ENCODE measurements at places on chromosomes 6 and 20.
A peak's percentile ranks its signal among the peaks of the same experiment; 100 is the strongest.

DNA sequence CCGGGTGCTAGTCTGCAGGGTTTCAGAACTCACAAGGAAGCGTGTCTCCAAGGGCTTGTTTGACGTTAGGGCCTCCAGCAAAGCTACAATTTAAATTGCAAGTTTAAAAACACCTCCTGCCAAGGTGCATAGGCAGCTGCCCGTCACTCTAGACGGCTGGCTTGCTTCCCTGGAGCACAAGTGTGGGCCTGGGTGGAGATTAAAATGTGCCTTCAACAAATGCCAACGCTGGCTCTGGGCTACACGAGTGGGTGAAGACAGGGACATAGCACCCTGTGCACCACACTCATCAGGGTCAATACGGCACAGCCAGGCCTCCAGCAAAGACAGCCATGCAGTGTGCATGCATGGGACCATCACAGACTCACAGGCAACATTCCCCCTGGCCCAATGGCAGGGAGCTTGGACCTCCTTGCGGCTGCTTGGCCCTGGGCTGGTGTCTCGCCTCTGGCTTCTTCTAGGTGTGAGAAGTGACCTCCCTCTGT is 48.4 kb upstream of the FRMD1 start:
- DNase-seq = no peak

- peak; percentile 97 for DNase-seq
Observed at GRCh38 chr6:24666641-24667377, at the start of the genes ACOT13 and TDP2. ACOT13 (plus strand) TSS chr6:24667077; CDS start chr6:24667264, 187 bp downstream. TDP2 (minus strand) TSS chr6:24666899; CDS start chr6:24666862, 37 bp downstream.

DNA sequence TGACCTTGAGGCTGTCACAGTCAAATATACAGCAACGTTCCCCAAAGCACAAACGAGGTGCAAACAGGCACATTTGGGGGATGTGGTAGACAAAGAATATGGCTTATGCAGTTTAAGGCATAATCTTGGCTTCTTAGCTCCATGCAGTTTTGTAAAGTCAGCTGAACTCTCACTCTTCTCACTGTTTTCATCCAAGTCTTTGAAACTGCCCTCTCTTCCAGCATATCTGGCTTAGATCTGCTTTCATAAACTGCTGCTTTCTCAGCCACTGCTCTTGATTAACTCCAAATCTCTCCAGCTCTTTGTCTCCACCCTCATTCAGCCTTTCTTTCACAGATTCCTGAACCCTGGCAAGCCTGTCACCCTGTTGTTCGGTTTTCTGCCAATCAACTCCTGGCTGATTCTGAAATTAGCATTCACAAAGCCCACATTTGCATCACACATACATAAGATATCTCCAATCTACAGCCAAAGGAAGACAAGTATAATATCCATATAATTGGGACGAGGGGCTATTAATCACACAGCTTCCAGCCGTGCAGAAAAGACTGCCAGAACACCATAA is 301.1 kb upstream of the RNF217 start:
- DNase-seq = no peak

- DNase-seq = no peak
Observed at GRCh38 chr6:75481936-75482593, 11.5 kb downstream of the FILIP1 start.

DNA sequence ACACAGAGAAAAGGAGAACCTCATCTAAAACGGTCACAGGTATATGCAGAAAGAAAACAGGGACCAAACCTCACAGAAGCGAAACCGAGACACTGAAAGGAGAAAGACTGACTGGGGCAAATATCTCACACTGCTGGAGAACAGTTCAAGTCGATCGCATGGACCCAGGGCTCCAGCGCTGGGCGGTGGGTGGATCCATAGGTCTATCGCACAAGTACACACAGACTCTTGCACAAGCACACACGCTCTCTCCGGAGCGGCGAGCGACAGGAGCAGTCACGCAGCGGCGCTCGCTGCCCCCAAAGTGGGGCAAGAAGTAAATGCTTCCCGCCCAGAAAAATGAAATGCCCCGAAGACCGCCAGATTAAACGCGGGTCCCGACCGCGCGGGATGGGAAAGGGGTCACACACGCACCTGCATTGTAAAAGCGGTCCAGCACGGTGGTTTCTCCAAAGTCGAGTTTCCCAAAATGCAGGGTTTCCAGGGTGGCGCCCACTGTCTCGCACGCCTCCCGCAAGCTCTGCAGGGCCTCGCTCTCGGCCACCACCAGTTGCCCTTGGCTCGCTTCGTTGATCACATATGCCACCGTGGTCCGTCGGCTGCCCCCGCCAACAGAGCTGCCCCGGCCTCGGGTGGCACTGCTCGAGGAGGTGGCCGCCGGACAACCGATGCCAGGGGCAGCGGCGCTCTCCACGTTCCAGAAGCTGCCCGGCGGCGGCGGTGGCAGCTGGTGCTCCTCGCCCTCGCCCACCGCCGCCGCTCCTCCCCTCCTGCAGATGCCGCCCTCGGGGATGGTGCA is 782 bp downstream of the MAP3K5 start:
- DNase-seq = peak; percentile 81

GRCh38 chr6:83169106-83169505 is 24.0 kb downstream of the PGM3 start:
- DNase-seq = no peak

GRCh38 chr6:14440215-14440910 is 322.8 kb downstream of the CD83 start:
- no peak for DNase-seq
